Kidney epithelial cell (primary cell): ENCODE measurements at places on chromosomes 13 and 19.

DNA sequence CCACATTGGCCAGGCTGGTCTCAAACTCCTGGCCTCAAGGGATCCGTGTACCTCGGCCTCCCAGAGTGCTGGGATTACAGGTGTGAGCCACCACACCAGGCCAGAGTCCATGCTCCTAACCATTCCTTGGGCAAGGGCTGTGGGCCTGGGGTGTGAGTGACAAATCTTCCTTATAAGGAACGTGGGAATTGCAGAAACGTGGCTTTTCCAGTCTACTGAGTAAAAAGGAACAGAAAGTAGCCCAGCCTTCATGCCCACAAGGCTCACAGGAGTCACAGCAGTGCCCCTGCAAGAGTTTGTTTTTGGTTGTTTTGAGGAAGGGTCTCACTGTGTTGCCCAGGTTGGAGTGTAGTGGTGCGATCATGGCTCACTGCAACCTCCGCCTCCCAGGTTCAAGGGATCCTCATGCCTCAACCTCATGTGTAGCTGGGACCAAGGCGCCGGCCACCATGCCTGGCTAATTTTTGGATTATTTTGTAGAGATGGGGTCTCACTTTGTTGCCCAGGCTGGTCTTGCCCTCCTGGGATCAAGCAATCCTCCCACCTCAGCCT is 5.1 kb downstream of the MYPOP start:
- DNase-seq, result no peak

DNA sequence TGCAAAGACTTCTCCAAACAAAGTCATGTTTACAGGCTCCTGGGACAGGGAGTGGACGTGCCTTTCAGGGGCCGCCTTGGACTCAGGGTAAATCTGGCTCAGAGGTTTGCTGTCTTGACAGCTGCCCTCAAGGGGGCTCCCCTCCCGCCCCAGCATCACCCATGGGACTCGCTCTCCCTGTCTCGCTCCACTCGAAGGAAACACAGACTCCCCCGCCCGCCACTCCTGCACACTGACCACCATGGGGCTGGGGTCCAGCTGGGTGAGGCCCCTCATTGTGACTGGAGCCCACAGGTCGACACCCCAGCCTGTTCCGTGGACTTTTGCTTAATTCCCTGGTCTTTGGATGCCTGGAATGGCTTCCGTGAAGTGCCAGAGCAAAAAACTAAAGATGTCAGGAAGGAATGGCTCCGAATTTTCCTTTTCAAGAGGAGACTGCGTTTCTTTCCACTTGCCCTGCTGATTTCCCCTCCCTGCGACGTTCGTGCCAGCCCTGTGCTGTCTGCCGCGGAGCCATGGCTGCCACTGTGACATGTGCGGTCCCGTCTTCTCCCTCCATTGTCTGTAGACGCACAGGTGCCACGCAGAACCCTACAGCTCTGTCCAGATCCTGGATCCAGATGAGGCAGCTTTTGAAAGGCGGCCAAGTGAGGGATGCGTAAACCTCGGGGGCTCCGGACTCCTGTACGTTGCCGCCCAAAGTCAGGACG is 48.6 kb downstream of the MCF2L start:
- DNase-seq, result no peak

DNA sequence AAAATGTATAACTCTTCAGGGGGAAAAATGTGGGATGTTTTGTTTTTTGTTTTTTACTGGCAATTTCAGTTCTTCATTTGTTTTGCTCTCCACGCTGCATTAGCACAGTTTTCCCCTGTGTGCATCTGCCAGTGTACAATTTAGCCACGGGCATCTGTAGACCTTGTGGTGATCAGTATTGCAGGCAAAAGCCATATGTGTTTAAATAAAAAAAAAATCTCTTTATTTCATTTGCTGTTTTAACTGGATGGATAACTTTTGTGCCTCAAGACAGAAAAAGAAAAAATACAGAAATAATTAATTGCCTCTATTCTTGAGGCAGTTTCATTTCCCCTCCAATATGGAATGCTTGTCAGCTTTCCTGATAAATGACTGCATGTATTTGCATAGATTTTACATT is 7.9 kb upstream of the MAB21L1 start:
- DNase-seq, result no peak

DNA sequence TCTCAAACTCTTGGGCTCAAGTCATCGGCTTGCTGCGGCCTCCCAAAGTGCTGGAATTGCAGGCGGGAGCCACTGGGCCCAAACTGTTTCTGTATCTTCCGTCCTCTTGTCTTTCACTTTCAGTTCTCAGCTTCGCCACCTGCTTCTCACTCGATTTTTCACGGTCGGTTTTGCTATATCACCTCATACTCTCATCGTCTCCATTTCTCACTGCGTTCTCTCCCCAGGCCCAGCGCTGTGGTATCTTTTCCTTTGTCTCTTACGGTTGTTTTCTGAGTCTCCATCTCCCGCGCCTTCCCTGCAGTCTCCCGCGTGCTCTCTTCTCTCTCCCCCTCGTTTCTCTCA is 14.9 kb downstream of the SSC5D start:
- DNase-seq, result no peak

- no peak for DNase-seq
Measured at GRCh38 chr13:112634102-112634501, 46.1 kb upstream of the TUBGCP3 start.
